ENCODE measurements at places on chromosomes 3 and 15. TPM values are rescaled to one million over a fixed set of nuclear protein-coding genes. Genes with fewer than 3 reads are reported as not detected.

Gene SLC28A1
- not detected for total RNA-seq

Gene SPINK8
- not detected for total RNA-seq

Gene PRC1
- 14.8 TPM for total RNA-seq

Gene TICRR
- total RNA-seq: 0.05 TPM

Gene TMEM108
- total RNA-seq: 20.7 TPM

Gene RAF1
- 122 TPM for total RNA-seq

Gene WDR93
- not detected for total RNA-seq

Gene MORC1
- not detected for total RNA-seq

Gene LRRC49
- total RNA-seq: 4.0 TPM

All from myocyte (in vitro differentiated cells).